ENCODE measurements at places on chromosomes 7 and 10. TPM values are rescaled to one million over a fixed set of nuclear protein-coding genes. Genes with fewer than 3 reads are reported as not detected.

GRCh38 chr10:12073526-12073925 is 4.8 kb downstream of the DHTKD1 start:
- H3K27me3 ChIP-seq, result no peaks in the 10 kb centered on the region
- no peak overlapping the region for H3K4me3 ChIP-seq
- peaks cover 12% of the 10 kb centered on the region for H3K4me1 ChIP-seq
- no peak for DNase-seq

DNA sequence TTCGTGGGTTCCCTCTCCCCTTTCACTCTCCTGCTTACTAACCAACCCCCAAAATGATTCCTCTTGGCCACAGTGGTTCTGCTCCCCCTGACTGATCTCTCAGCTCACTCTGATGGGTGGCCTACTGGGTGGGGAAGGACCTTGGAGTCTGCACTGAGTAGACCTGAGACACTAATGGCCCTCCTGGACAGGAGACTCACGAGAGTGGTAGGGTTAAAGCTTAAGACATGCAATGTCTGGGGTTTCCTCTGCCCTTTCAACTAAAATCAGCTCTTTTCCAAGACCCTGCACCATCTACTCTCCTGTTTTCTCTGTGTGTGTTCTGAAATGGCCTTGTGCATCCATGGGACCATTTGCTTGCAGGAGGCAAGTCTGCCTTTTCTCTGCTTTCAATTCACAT is 631.4 kb downstream of the ACTR3B start:
- H3K27ac ChIP-seq, result no peak overlapping the region
- no peak for DNase-seq
- no peak overlapping the region for H3K4me3 ChIP-seq
- H3K36me3 ChIP-seq, result no peaks in the 10 kb centered on the region
- no peaks in the 10 kb centered on the region for H3K27me3 ChIP-seq

- no peak overlapping the region for H3K27ac ChIP-seq
- peaks cover 16% of the 10 kb centered on the region for H3K36me3 ChIP-seq
- no peak overlapping the region for H3K4me3 ChIP-seq
- no peak for DNase-seq
Observed at GRCh38 chr7:100570954-100571828, 2.5 kb downstream of the SAP25 start.

Gene NKX1-2
- not detected for total RNA-seq

GRCh38 chr7:82723411-82723810 is 279.8 kb upstream of the CACNA2D1 start:
- no peak overlapping the region for H3K4me3 ChIP-seq
- no peak overlapping the region for H3K27ac ChIP-seq
- no peak for DNase-seq
- H3K36me3 ChIP-seq, result no peaks in the 10 kb centered on the region
- no peaks in the 10 kb centered on the region for H3K4me1 ChIP-seq
- no peaks in the 10 kb centered on the region for H3K27me3 ChIP-seq

Gene SLC26A3
- total RNA-seq, result not detected

Gene ACTA2
- total RNA-seq, result 4,797 TPM
